Daoy (cell line): ENCODE measurements at places on chromosomes 6 and 20. TPM values are rescaled to one million over a fixed set of nuclear protein-coding genes. Genes with fewer than 3 reads are reported as not detected.
A peak's percentile ranks its signal among the peaks of the same experiment; 100 is the strongest.

GRCh38 chr6:25042984-25043725 is 107.4 kb upstream of the RIPOR2 start:
- no peak for DNase-seq

DNA sequence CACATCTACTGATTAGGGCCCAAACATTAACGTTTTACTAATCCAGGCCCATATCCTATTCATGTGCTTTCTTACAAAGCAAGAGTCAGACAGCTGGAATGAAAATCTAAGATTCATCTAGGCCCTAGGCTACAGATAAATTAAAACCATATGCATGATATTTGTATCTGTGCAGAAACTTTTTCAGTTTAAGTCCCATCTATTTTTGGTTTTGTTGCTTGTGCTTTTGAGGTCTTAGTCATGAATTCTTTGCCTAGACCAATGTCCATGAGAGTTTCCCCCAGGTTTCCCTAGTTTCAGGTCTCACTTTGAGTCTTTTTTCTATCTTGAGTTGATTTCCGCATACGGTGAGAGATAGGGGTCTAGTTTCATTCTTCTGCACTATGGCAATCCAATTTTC is 20.2 kb downstream of the ADNP start:
- no peak for DNase-seq

DNA sequence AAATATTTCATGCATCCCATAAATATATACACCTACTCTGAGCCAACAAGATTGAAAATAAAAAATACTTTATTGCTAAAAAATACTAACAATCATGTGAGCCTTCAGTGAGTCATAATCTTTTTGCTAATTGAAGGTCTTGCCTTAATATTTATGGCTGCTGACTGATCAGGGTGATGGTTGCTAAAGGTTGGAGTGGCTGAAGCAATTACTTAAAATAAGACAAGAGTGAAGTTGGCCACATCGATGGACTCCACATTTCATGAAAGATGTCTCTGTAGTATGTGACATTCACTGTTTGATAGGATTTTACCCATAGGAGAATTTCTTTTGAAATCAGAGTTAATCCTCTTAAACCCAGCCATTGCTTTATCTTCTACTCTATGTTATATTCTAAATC is 11.1 kb downstream of the TRDN start:
- DNase-seq: no peak

DNA sequence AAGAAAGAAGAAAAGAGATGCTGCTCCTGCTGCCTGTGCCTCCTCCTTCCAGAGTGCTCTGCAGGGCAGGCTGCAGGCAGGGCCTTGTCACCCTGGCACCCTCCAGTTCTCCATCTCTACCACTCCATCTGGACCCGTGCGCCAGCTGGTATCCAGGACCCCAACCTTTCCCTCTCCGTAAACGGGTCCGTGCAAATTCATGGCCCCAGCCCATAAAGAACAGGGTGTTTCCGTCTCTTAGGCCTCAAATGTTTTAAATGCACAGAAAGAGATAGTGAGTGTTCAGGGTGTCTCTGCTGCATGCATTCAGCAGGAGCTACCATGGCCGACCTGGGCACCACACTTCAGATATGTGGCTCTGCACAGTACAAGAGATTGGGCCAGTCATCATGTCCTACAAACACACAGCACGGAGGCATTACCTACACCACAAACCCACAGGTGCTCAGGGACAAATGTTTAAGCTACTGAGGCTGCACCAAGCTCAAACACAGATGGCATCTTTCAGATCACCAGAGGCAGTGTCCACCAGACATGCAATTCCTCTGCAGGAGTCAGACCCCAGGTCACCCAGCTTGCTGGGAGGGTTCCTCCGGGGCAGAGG is 258.1 kb downstream of the DLL1 start:
- no peak for DNase-seq

- DNase-seq: peak; percentile 50
These were observed 386.6 kb upstream of the SLC35B3 start for GRCh38 chr6:8821981-8822381.

DNA sequence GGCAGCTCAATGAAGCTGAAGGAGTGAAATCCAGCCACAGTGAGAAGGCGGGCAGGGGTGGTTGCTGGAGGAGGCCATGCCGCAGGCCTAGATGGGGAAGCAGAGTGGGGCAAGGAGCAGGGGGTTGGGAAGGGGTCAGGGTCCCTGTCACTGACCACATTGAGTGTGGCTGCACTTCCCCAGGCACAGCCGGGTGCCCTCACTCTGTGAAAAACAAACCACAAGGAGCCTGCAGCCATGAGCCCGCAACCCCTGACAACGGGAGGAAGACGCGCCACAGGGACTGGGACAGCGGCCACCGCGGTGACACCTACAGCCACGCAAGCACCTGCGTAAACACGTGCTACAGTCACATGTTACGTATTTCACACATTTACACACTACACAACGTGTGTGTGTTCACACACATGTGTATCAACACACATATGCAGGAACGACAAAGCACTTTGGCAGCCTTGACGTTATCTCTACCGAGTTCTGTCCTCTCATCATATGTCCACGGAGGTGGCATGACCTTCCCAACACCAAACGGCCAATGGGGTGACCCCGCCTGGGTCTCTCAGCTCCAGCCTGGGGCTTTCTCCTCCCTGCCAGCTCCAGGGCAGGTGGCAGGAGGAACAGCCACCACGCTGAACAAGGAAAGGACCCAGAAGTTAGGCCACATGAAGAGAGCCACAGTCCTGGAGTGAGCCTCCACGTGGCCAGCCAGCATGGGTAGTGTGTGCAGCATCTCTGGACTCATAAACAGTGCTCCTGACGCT is 137.6 kb upstream of the RPS6KA2 start:
- no peak for DNase-seq

- DNase-seq: peak; percentile 23
These were observed 258.5 kb downstream of the KHDC1L start for GRCh38 chr6:72966628-72967280.

GRCh38 chr6:12779772-12780171 is 63.2 kb downstream of the PHACTR1 start:
- no peak for DNase-seq

GRCh38 chr6:12586721-12587480 is 129.7 kb upstream of the PHACTR1 start:
- DNase-seq: no peak

- no peak for DNase-seq
These were observed 106.6 kb downstream of the RTN4IP1 start for GRCh38 chr6:106522562-106523250.

- DNase-seq: peak; percentile 9
These were observed 422.9 kb upstream of the PLCB4 start for GRCh38 chr20:8646033-8646441.

- DNase-seq: no peak
These were observed 99.3 kb downstream of the RTN4IP1 start for GRCh38 chr6:106530026-106530425.

GRCh38 chr6:159557031-159557430 is 136.0 kb downstream of the SOD2 start:
- no peak for DNase-seq

DNA sequence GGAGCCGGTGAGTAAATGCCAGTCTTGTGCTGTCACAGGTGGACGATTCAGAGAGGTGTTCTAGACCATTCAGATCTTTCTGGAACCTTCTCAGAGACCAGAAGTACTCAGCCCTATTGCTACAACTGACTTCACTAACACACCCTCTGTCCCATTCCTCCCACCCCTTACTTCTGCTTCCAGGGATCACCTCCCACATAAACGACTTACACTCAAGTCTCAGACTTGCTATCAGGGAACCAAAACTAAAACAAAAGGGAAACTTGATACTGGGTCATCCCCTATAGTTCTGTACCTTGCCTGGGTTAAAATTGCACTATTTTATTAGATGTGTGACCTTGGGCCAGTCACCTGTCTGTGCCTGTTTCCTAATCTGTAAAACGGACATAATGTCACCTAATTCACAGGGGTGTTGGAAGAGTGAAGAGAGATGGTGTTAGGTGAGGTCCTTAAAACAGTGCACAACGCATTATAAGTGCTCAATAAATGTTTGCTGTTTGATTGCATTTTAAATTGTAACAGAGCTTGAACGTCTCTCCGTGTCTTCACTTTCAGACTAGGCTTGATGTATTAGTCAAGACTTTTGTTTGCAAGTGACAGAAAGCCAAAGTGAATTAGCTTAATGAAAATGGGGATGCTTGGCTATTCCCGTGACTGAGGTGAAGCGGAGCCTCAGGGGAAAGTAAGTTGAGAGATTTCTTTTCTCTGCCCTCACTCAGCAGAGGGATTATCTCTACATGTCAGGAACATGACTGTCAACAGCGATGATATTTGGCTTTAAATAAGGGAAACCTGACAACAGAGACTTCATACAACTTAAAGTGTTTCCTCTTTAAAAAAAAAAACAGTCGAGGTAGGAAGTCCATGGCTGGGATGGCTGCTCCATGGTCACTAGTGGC is 3.0 kb upstream of the SRXN1 start:
- no peak for DNase-seq

- DNase-seq: no peak
These were observed 554.4 kb downstream of the KIF16B start for GRCh38 chr20:16018881-16019280.

DNA sequence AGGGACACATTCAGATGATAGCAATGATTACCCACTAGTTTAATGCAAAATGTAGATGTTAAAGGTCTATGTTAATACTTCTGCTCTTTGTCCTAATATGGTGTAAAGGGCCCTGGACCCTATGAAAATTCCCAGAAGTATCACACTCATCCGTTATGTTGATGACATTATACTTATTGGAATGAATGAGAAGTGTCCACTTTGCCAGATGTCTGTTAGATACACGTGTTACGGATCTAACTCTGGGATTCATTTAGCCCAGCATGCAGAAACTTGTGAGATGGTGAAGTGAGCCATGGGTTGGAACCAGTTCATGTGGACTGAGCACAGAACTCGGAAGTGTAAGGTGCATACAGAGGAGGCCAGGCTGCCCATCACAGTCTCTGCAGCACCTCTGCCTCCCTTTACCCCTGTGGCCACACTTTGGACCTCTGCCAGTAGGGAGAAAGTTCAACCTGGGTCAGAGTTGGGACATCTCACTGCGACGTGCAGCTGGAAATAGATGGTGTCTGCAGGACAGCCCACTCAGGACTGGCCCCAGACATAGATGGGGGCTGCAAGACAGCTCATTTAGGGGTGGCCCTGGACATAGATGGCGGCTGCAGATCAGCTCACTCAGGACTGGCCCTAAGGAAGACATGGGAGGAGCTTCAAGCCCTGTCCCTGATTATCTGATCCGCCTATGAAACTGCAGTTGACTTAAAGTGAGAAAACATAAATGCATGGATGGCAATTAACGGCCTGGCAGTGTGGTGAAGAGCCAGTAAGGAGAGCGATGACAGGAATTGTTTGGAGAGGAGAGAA is 71.2 kb upstream of the THBS2 start:
- no peak for DNase-seq

GRCh38 chr20:62788607-62789006 is 7.7 kb upstream of the MRGBP start:
- no peak for DNase-seq

GRCh38 chr20:58432186-58432954 is 43.3 kb downstream of the VAPB start:
- DNase-seq: no peak

DNA sequence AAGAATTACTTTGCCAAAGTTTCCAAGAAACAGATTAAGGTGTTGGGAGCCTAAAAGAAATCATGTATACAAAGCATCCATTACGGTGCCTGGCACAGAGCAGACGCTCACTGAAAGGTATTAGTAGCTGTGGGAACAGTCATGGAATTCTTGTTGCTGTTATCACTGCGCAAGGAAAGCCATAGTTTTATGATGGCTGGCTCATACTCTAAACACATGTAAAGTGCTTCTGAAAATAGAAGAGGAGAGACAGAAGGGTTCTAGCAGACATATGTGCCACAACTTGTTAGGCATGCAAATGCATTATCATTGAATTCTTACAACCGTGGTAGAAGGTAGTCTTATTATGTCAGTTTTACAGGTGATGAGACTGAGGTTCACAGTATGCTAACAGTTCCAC is 112.4 kb downstream of the TENT5A start:
- DNase-seq: no peak

DNA sequence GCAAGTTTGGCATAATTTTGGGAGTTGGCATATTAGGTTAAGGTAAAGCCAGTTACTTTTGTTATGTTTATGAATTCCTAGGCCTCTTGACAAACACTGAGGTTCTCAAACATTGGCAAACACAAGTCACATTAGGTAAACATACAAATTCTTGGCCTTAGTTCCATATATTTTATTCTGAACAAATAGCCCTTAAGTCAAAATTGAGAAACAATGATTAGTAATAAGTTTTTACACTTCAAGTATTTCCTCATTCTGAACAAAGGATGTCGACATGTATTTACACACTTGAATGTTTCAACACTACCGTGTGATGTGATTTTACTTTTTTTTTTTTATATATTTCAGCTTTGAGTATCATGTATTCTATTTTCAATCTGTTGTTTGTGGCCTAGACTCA is 3.8 kb upstream of the ECHDC1 start:
- no peak for DNase-seq

DNA sequence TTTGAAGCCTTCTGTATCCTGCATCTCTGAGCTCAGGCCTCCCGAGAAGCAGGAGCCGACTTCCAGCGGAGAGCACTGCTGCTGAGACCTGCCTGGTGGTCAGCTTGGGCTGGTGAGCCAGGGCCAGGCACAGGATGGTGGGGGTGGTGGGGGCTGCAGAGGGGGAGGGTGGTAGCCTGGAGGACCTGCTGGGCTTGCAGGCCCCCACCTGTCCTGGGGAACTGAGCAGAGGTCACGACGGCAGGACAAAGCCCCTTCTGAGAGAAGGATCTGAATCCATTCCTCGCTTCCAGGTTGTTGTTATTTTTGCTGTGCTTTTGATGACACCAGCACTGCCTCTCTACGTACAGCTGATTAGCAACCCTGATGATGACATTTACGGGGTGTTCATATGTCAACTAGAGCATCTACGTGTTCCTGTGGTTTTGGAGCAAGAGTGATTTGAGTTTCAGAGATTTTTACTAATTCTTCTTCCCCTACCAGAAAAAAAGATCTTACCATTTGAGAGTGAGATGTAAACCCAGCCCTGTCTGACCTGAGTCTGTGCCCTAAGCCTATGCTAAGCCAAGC is 35.7 kb upstream of the CD93 start:
- DNase-seq: no peak

DNA sequence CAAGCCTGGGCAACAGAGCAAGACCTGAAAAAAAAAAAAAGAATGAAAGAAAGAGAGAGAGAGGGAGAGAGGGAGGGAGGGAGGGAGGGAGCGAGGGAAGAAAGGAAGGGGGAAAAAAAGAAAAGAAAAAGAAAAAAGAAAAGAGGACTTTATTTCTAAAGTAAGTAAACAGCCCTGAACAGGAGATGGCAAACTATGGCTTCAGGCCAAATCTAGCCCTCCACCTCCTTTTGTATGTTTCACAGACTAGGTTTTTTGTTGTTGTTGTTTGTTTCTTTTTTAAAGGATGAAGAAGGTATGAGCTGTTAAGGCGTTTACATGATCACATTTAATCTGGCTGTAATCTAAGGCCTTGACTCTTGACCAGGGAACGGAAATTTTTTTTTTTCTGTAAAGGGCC is 711.1 kb upstream of the NRSN1 start:
- DNase-seq: no peak

The CLPSL1 gene
- not detected in 2 replicates for total RNA-seq

The HLA-DQA1 gene
- 0.27 and 0.40 TPM in 2 replicates for total RNA-seq

The MEA1 gene
- total RNA-seq: 149 and 167 TPM in 2 replicates

The WFDC10B gene
- total RNA-seq: not detected in 2 replicates

The TGM2 gene
- 27.3 and 33.4 TPM in 2 replicates for total RNA-seq

The AKAP12 gene
- total RNA-seq: 380 and 396 TPM in 2 replicates

The TAAR5 gene
- not detected in 2 replicates for total RNA-seq

The GSTA2 gene
- not detected in 2 replicates for total RNA-seq

The GGTLC1 gene
- total RNA-seq: not detected in 2 replicates

The TNFRSF6B gene
- total RNA-seq: 12.6 and 14.7 TPM in 2 replicates

The MBOAT1 gene
- total RNA-seq: 10.5 and 11.9 TPM in 2 replicates

The PDE7B gene
- 0.17 and 0.65 TPM in 2 replicates for total RNA-seq

The TSBP1 gene
- total RNA-seq: not detected in 2 replicates

The PPP1R16B gene
- under 0.01 TPM in 1 of 2 replicates, not detected in the other for total RNA-seq

The OR2W1 gene
- total RNA-seq: not detected in 2 replicates

The DACT2 gene
- not detected in 2 replicates for total RNA-seq
